ENCODE measurements at places on chromosomes 3 and 15. TPM values are rescaled to one million over a fixed set of nuclear protein-coding genes. Genes with fewer than 3 reads are reported as not detected.

- no peak for DNase-seq
Observed at GRCh38 chr3:16475766-16476165, 37.7 kb downstream of the RFTN1 start.

Gene EIF2A
- 67.2 TPM for total RNA-seq

DNA sequence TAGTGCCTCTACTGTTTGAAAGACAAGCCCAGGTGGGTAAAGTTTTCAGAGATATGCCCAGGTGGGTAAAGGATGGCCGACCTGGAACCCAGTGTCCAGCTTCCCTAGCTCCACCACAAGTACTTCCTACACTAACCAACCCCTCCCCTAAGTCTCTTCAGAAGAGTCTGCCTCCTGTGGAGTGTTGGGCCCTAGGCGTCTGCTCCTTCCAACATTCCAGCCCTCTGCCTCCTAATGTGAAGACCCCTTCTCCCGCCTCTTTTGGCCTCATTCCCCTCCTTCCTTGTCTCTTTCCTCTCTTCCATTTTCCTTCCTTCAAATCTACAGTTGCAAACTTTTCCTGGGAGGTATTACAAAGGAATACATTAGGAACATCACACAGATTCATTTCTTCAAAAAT lies 38.6 kb downstream of the CNTN3 start:
- no peak for DNase-seq

DNA sequence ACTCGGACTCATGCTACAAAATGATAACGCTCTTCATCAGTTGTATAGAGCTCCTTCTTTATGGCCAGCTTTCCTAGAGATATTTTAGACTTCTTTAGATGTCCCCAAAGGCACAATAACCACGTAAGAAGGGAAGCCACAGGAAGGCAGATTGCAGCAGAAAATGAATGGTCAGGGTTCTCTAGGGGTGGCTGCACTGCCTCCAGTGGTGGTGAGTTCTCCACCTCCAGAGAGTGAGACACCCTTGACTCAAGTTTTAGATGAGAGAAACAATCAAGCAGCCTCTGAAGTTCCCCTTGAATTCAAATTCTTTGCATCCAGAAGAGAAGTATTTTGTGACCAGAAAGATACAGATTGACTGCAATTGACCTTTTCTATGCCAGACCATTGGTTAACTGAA lies 191.5 kb downstream of the TP63 start:
- DNase-seq = no peak

- DNase-seq = no peak
Observed at GRCh38 chr15:39320886-39321285, 260.0 kb upstream of the THBS1 start.

DNA sequence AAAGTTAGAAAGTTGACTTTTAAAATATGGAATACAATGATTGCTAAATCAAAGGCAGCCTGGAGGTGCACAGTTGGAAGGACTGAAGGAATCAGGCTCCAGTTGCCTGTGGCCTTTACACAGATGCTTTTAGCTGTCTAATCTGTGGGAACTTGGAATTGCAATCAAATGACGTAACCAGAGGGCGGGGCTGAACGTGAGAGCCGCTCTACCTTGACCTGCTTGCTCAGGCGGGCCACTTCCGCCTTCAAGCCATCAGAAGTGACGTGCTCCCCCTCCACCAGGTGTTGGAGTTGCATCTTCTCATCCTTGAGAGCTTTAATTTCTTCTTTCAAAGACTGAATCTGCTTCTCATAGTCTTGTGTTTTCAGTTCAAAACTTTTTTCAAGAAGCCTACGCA lies 37.7 kb upstream of the GNB5 start:
- no peak for DNase-seq

- DNase-seq = peak; percentile 30
Observed at GRCh38 chr3:84759361-84759760, 199.4 kb upstream of the CADM2 start.

Measured in psoas muscle (tissue), 8 donors.